ENCODE measurements at places on chromosomes 2 and 18. TPM values are rescaled to one million over a fixed set of nuclear protein-coding genes. Genes with fewer than 3 reads are reported as not detected.

DNA sequence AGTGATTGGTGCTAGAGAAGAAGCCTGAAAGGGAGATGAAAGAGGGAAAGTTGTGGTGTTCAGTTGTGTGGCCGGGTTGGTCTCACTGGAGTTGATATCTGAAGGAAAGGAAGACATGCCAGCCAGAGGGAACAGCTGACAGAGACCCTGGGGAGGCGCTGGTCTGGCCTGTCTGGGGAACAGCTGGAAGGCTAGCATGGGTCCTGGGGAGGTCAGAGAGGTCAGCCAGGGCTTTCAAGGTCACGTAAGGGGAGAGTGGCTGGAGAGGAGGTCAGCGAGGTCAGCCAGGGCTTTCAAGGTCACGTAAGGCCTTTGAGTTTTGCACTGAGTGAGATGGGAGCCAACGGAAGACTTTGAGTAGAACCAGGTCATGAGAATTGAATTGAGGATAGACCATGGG, 11.0 kb downstream of the DYSF start:
- no peak for DNase-seq

DNA sequence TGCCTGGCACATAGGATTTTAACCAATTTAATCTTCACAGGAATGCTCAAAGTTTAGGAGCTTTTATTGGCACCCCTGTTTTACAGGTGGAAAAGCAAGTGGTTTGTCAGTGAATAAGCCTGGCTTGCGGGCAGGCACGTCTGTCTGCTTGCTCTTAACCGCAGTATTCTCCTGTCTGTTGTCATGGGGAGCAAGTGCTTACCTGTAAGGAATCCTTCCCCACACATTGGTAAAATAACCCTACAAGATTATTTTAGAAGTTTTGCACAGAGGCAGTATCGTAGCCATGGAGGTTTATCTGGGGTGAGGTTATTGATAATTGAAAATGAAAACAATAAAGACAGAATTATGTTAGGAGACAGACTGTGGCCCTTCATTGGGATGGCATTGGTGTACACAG, 174.9 kb downstream of the AGAP1 start:
- no peak for DNase-seq

The IL1A gene
- 0.09 TPM for polyA plus RNA-seq

The OLA1 gene
- polyA plus RNA-seq: 155 TPM

The METAP1D gene
- 15.3 TPM for polyA plus RNA-seq

Measured in renal cortex interstitium (tissue), 15 donors.